ENCODE measurements at places on chromosomes 4 and X.

DNA sequence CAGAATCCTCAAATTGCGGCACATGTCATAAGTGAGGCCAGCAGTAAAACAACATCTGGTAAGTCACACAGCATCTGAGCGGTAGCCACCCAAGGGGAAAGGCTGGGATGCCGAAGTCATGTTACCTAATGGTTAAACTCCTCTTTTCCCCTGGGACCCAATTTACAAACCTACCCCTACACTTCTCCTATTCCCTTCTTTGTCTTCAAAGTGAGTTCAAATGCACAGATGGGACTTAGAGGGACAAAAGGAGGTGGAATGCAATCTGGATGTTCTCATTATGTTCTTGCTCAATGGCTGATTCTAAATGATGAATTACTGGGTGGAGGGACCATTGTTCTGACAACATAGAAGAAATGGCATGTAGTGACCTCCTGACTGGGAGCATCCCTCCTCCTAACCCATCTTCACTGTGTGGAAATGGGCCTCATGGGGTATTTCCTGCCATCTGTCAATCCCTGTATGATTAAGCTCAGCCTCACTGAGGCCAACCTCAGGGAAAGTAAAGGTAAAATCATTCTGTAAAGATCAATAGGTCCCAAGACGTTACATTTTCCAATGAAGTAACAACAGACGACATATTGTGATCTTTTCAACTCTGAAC, 8.5 kb downstream of the CD40LG start:
- no peak for DNase-seq

- no peak for DNase-seq
Observed at GRCh38 chrX:107742700-107743191, 32.8 kb downstream of the TSC22D3 start.

GRCh38 chrX:129599499-129599898, 55.3 kb downstream of the APLN start:
- no peak for DNase-seq

GRCh38 chrX:41541386-41541785, 94.2 kb downstream of the NYX start:
- DNase-seq = no peak

- no peak for DNase-seq
Observed at GRCh38 chrX:152989292-152989658, 4.6 kb downstream of the PNMA5 start.

GRCh38 chrX:11407331-11408108, 114.3 kb downstream of the AMELX start:
- no peak for DNase-seq

DNA sequence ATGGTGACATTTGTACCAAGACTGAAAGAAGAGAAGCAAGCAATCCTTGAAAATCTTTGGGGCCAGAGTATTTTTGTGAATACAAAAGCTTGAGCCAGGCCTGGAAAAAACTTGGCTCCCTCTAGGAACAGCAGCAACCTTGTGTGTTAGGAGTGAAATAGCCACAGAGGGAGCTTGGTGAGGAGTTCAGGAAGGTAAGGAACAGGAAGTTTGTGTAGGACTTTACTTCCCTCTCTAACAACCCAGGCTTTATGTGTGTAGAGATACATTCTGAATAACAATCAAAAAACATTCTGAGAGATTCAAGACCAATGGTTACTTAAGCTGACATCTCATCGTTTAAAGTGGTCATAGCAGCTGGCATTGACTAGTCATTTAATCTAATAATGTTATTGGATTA, 668.5 kb downstream of the PCDH18 start:
- DNase-seq = no peak

- DNase-seq = no peak
Observed at GRCh38 chr4:140059159-140059558, 94.8 kb downstream of the MAML3 start.

DNA sequence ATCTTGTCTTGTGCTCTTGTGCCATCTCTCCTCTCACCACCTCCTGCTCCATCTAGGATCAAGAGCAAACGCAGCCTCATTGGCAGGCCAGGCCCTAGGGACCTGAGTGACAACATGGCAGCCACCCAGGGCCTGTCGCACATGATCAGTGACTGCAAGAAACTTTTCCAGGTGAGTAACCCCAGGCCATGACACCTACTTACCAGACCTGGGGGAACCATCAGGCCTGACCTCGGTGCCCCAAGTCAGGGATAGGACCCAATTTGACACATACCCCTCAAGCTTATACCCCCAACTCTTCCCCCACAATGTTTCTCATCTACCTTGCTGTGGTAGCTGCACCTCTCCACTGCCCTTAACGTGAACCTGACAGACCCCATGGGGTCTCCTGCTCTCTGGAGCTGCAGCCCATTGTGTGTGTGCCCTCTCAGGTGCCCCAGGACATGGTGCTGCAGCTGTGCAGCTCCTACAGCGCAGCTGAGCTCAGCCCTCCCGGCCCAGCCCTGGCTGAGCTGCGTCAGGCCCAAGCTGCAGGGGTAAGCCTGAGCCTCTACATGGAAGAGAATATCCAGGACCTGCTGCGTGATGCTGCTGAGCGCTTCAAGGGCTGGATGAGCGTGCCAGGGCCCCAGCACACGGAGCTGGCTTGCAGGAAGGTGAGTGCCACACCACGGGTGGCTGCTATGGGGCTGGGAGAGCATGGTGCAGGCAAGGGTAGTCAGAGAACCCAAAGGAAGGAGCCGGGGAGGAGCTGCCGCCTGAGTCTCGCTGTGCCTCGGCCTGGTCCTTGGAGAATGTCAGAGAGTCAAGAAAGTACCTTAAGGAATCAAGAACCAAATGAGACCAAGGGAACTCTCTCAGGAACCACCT, 74.8 kb downstream of the STARD8 start:
- no peak for DNase-seq

- DNase-seq = no peak
Observed at GRCh38 chr4:74235135-74235534, 73.1 kb upstream of the EPGN start.

DNA sequence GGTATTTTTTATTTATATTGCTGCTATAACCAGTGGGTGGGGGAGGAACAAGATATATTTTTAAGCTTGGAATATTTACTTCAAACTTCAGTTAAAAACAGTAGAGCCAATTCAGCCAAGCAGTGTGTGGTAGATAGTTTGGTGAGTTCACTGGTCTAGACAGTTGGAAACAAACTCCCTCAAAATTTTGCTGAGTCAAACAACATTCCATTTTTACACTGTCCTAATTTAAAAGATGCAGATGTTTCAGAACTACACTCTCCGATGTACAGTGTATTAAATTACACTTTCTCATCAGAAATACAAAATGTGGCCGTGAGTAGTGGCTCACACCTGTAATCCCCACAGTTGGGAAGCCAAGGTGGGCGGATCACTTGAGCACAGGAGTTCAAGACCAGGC, 23.3 kb downstream of the PRKX start:
- DNase-seq = no peak

DNA sequence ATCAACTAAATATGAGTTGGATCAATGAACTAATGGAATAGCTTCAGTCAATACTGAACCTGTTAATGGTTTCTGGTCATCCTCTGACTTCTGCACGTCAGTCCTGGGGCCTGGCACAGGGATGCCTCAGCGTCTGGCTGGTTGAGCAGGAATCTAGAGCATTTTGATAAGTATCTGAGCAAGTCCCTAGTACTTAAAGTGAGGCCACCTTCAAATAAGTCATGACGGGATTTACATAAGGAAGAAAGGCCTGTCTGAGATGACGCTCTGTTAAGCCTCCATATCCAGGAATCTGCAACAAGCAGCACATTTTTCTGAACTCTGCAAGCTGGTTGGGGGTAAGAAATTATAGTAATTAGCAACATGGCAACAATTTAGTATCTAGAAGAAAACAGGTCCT, 83.2 kb upstream of the TBC1D9 start:
- DNase-seq = no peak

DNA sequence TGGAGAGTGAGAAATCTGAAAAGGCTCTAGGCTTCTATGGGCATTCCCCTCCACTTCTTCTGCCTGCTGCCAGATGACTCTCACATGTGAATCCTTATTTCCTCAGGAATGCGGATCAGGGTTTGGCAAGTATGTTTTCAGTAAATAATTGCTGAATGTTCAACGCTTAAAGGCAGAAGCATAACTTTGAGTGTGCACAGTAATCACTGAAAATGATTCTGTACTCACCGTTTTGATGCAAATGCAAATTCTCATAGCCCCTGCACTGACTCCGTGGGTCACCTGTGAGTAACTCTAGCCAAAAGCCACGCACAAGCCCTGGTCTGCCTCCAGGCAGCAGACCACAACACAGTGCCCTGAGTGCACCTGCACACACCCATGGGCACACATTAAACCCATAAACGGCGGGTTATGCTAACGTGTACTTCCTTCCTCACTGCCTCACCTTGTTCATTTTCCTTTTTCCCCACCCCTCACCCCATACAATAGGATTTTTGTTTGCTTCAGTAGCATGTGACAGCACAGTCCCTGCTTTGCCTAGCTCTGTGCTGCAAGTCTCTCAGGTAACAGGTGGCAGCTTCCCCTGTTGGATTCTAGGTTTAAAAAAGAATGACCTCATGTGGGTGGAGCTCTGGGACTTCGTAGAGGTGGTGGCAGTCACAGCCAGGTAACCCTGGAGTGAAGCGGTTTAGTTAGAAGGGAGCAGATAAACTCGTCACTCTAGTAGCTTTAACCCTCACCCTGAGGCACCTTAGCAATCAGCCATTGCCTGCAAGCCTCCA, at the start of gene ARHGEF38:
TSS of gene ARHGEF38 (plus strand) at position 656 of the 782 bp plus-strand sequence. CDS start 146 bp downstream, outside the sequence.
- no peak for DNase-seq

- DNase-seq = no peak
Observed at GRCh38 chrX:10172877-10173276, 16.1 kb downstream of the CLCN4 start.

DNA sequence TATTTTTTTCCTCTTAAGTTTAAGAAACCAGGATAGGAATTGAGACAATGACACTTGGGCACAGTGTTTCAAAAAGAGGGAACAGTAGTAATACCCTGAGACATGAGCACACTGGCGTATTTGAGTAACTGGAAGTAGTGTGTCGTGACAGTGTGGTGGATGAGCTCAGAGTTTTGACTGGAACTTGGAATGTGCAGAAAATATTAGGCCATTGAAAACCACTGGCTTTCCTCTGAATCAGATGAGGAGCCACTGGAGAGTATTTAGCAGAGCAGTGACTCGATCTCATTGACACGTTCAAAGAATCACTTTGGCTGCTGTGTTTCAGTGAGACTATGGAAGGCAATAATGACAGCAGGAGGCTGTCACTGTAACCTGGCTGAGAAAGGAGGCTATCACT, 1531.2 kb downstream of the STIM2 start:
- no peak for DNase-seq

DNA sequence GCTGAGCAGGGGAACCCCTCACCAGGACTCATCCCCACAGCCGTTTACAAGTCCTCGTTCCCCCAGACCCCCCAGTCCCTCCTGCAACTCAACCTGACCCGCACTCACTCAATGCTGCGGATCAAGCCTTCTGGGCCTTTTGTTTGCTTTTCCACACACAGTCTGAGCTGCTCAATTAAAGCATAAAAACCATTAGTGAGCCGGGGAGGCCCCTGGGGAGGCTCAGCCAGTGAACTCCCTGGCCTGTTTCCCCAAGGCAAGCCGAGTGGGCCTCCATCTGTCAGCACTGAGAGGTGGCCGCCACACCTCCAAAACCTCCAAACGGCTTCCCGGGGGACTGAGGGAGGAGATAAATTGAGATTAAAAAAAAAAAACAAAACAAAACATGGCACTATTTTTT, 158.5 kb downstream of the SHOX start:
- no peak for DNase-seq

GRCh38 chr4:47050761-47051725, 19.7 kb downstream of the GABRB1 start:
- no peak for DNase-seq

- DNase-seq = no peak
Observed at GRCh38 chrX:72255445-72255844, 16.6 kb upstream of the ERCC6L start.

DNA sequence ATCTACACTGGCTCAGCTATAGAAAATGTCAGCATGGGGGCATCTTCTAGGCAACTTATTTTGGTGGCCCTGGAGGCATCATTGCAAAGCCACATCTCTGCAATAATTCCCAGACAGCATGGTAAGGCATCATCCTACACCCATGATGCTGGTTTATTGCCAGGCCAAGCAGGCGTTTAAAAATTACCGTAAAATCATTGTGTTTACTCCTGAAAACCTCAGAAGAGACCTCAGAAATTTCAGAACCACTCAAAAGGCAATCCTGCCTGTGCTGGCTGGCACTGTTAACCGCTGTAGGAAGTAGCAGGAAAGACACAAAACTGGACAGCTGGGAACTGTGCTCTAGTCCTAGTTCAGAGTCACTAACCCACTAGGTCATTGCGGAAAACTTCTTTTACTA, 63.2 kb downstream of the MID1 start:
- DNase-seq = no peak

GRCh38 chr4:102807345-102807744, 20.0 kb downstream of the UBE2D3 start:
- DNase-seq = no peak

GRCh38 chr4:79047316-79047715, 108.1 kb upstream of the PAQR3 start:
- no peak for DNase-seq

- DNase-seq = no peak
Observed at GRCh38 chr4:22237846-22238494, 277.9 kb downstream of the ADGRA3 start.

- no peak for DNase-seq
Observed at GRCh38 chr4:154084864-154085263, 296.0 kb upstream of the SFRP2 start.

DNA sequence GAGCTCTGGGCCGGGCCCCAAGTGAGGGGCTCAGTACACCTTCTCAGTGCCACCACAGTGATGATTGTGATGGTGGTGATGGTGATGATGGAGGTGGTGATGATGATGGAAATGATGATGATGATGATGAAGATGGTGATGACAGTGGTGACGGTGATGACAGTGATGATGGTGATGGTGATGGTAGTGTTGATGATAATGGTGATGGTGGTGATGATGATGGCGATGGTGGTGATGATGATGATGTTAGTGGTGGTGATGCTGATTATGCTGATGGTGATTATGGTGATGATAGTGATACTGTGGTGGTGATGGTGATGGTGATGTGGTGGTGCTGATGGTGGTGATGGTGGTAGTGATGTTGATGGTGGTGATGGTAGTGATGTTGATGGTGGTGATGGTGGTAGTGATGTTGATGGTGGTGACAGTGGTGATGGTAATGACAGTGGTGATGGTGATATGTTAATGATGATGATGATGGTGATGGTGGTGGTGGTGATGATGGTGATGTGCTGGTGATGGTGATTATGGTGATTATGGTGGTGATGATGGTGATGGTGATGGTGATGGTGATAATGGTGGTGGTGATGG, 29.9 kb downstream of the HMX1 start:
- DNase-seq = no peak

DNA sequence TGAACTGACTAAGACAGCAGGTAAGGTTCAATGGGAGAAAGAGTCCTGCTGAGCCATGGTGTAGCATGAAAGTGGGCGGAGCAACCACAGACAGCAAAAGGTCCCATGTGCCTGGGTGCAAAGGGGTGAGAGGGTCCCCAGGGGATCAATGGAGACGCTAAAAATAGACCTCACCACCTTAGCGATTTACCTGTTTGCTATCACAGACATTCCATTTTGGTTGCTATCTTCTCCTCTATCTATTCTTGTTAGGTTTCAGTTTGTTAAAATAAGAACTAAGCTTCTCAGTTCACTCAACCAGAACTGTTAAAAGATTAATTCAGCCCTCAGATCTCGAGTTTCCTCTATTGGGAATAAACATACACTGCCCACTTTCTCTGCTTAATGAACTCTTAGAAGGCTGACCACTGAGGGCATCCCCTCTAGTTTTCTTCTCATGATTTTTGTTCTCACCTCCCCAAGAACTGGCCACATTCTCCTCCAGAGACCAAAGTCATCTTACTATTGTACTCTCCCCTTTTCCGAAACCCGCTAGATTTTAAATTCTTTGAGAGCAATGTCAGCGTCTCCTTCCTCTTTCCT, 136.7 kb downstream of the PARM1 start:
- no peak for DNase-seq

- no peak for DNase-seq
Observed at GRCh38 chr4:104465201-104465600, 29.5 kb downstream of the CXXC4 start.

All from stimulated activated CD8-positive, alpha-beta memory T cell treated with anti-CD3 and anti-CD28 coated beads, Interleukin-2, amount 100 ng/mL, for 1 hour (primary cell).